NCI-H524 (cell line): ENCODE measurements at places on chromosomes 2 and 18.

DNA sequence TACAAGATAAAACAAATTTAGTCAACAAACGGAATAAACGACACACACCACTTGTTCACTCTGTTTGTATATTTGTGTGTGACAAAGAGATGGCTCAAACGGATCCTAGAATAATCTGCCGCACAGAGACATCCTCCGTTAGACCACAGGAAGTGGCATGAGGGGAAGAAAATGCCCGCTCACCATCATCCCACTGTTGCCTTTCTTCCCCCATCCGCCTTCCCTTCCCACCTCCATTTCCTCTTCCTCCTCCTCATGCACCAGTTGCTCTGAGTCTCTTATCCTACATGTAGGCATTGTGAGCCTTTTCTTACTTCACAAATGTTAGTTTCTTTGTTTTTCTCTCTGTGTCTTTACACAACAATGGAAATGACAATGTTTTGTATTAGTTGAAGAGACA, 228.5 kb upstream of the SMIM21 start:
- DNase-seq, result no peak

GRCh38 chr18:80178935-80179818, 68.1 kb downstream of the PARD6G start:
- DNase-seq, result no peak

DNA sequence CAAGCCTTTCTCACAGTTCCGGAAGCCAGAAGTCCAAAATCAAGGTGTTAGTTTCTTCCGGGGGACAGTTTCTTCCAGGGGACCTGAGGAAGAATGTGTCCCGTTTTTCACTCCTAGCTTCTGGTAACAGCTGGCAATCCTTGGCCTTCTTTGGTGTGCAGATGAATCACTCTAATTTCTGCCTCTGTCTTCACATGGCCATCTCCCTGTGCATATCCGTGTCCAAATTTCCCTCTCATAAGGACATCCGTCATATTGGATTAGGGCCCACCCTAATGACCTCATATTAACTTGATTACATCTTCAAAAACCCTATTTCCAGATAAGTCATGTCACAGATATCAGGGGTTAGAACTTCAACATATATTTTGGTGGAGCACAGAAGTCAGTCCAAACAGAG, 141.4 kb downstream of the ZEB2 start:
- no peak for DNase-seq

GRCh38 chr2:73896362-73897239, 3.8 kb downstream of the ACTG2 start:
- no peak for DNase-seq

GRCh38 chr2:27863146-27863545, 27.0 kb downstream of the RBKS start:
- DNase-seq, result no peak

DNA sequence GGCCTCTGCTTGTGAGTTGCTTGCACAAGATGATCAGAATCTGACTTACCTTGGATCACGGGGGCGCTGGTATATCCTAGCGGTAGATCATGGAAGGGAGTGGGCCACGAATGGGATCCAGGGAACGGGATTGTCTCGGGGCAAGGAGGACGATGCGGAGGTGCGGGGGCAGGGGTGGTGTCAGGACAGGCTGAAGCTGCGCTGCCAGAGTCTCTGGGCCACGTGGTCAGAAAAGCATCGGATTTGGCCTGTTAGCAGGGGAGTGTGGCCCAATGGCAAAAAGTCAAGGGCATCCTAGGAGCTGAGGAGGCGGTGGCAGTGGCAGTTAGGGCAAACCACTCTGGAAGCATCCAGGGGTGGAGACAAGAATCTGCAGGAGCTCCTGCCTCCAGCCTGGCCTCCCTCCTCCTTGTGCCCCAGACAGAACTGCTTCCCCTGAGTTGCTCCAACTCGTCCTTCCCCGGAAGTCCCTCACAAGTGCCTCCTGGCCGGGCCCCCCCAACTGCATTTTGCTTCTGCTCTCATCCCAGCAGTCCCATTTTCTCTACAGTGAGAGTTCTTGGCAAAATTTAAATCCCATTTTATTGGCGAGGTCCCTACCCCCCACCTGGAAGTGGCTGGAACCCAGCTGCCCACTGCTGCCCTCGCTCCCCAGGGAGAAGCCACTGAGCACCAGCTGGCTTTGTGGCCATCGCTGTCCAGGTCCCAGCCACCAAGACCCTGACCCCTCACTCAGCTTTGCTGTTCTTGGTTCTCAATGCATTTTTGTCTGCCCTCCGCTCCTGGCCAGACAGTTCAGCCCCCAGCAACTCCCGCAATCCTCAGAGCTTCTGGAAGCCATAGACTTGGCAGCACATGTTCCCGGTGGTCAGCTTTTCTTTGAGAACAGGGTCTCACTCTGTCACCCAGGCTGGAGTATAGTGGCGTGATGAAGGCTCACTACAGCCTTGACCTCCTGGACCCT, 5.6 kb upstream of the CCDC74B start:
- no peak for DNase-seq

DNA sequence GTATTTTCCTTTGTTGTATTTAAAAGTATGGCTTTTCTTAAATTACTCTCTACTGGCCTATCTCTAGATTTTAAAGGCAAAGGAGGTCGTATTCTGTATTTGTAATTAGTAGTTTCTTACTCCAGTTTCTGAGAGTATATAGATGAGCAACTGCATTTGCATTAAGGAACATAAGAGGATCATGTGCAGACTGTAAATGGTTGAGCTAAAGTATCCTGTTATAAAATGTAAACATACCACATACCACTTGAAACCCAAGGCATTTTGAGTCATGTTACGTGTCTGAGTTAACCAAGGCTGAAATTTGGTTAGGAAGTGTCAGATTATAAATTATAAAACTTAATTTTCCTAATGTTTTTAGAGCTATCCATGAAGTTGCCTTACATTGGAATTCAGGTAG, 76.3 kb downstream of the GPD2 start:
- DNase-seq, result peak; percentile 63

DNA sequence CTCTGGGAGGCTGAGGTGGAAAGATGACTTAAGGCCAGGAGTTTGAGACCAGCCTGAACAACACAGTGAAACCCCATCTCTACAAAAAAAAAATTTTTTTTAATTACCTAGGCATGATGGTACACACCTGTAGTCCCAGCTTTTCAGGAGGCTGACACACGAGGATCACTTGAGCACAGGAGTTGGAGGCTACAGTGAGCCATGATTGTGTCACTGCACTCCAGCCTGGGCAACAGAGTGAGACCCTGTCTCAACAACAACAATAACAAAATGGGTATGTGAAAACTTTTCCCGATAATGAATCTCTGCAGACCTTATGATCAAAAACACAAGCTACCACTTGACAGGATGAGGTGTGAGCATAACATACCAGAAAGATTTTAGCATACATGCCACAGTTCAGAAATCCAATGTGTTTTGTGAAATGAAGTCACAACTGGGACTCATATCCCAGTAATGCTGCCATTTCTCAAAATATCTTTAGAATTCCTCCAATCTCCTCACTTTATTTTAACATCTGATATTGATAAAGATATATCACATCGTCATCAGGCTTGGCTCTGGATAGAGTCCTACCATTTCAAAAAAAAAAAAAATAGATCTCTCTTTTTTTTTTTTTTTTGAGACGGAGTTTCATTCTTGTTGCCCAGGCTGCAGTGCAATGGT, 74.0 kb upstream of the PELI1 start:
- DNase-seq, result no peak

DNA sequence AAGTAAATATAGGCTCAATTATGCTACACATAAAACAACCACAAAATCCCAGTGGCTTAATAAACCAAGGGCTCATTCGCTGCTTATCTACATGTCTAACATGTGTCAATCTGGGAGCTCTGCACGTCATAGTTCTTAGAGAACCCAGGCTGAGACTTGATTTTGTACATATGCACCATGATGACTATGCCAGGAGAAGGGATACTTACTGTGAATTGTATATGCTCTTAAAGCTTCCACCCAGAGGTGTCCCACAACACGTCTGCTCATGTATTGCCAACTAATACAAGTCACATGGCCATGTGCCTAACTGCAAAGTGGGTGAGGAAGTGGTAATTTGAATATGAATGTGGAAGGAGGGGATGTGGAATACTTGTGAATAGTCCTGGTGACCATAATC, 262.1 kb downstream of the CPS1 start:
- DNase-seq, result no peak
